Cardiac muscle cell (in vitro differentiated cells and primary cell): ENCODE measurements at places on chromosomes 11 and 22. TPM values are rescaled to one million over a fixed set of nuclear protein-coding genes. Genes with fewer than 3 reads are reported as not detected.

KRTAP5-9 gene
- 0.39 TPM in 1 of 2 replicates, not detected in the other for total RNA-seq

TYR gene
- not detected in 2 replicates for total RNA-seq

DNA sequence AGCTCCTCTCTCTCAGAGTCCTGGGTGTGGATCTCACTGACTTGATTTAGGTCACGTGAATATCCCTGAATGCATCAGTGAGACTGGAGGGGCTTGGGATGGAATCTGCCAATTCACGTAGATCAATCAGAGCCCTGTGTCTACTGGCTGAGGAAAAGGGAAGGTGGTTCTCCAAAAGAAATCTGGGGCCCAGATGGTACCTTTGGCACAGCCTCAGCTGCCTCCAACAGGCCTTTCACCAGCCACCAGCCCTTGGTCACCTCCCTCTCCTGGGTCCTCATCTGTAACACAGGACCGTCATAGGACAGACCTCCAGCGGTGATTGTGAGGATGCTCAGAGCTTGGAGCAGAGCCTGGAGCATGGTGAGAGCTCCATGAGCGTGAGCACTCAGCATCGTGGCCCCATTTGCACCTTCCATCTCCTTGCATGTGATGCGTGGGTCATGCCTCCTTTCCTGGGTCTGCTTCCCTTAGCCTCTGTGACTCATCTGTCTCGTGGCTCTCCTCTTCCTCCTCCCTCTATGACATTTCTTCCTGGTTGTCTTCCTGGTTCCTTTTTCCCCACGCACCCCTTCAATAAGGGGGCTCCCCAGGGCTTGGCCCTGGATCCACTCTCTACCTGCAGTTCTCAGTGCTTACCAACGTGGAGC, 7.5 kb upstream of the MIEF1 start:
- H3K4me3 ChIP-seq: no peak overlapping the region
- peaks cover 10% of the 10 kb centered on the region for H3K4me1 ChIP-seq
- DNase-seq: no peak
- H3K36me3 ChIP-seq: no peaks in the 10 kb centered on the region
- H3K27me3 ChIP-seq: no peaks in the 10 kb centered on the region
- no peak overlapping the region for H3K27ac ChIP-seq

DNA sequence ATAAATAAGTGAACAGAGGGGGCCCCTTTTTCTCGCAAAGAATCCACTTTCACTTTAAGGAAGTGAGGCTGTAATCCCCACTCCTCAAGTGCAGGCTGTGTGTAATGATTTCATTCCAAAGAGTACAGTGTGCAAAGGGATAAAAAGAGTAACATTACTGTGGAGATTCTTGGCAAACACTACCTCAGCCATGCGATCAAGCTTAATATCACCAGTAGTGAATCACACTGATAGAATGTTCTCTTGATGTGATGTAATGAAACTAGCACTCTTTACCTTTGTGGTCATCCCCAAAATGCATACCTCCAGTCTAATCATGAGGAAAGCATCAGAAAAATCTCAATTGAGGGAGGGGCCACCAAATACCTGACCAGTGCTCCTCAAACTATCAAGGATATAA, 246.1 kb upstream of the CHORDC1 start:
- no peak overlapping the region for H3K4me3 ChIP-seq
- H3K27ac ChIP-seq: no peak overlapping the region
- H3K27me3 ChIP-seq: no peaks in the 10 kb centered on the region

DNA sequence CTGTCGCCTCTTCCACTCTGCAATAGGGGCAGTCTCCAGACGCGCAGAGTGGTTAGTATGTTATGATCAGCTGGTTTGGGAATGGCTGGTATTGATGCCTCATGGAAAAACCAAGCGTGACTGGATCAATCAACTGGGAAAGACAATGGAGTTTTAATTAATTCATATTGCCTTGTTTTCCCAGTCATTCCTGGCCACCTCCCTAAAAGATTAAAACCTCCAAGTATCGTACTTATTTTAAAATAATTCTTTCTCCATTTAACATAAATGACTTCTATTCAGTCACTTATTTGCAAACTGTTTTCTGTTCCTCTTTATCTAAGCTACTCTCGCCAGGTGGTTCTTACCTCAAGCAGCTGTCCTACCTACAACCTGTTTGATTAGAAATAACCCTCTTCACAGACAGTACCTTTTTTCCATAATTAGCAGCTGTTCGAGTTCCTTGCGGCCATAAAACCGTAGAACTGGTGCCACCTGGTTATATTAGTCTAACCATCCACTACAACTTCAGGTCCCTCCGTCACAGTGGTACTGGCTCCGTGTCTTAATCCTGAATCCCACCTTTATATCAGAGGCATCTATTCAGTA, 898 bp downstream of the ZNF215 start:
- no peaks in the 10 kb centered on the region for H3K27me3 ChIP-seq
- H3K4me3 ChIP-seq: peak overlapping the region; percentile 44
- no peak overlapping the region for H3K27ac ChIP-seq
- peaks cover 8% of the 10 kb centered on the region for H3K4me1 ChIP-seq
- DNase-seq: no peak
- no peaks in the 10 kb centered on the region for H3K36me3 ChIP-seq

APOBEC3B gene
- 1.1 and 6.5 TPM in 2 replicates for total RNA-seq
